Dermis microvascular lymphatic vessel endothelial cell (primary cell): ENCODE measurements at places on chromosomes 6 and 20.

DNA sequence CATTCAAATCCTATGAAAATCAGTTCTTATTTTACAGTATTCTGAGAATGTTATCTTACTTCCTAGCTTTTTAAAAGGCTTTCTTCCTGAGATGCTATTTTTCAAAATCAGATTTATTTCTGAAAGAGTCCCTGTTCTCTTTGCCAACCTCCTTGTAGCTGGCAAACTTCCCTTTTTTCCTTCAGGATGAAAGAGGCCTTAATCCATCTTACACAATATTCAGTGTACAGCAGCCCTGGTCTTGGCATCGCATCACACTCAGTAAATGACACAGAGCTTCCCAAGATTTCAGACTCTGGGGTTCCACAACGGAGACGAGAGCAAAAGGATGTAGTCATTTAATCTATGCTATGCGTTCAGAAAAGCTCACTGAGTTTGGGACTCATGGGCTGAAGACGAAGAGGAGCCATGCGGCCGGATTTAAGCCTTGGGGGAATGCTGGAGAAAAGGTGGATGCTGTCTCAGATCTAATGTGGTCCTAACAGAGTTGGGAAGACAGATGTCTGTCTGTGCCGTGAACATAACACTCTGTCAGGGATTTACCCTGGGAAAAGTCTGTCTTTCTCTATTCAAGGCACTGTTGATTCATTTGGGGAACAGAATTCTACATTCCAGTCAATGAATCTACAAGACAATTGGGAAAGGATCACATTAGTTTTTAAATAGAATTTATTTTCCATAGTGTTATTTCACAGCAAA is 616.4 kb upstream of the AGPAT4 start:
- DNase-seq: no peak

DNA sequence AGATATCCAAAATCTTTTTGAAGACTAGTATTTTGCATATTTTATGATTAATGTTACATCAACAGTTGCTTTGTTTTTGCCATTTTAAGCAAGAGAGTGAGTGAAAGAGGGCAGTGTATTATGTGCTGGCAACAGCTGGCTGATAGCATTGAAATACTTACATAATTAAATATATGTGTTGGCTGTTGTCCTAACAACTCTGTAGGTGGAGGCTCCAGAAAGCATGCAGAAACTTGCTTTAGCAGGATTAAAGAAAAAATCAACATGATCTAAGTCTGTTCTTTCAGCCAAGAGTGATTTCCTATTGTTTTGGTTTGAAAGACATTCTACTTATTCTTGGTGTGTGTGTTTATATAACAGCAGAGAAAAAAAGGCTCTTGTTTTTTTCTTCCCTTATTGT is 127.5 kb downstream of the CDKAL1 start:
- DNase-seq: peak; percentile 84

DNA sequence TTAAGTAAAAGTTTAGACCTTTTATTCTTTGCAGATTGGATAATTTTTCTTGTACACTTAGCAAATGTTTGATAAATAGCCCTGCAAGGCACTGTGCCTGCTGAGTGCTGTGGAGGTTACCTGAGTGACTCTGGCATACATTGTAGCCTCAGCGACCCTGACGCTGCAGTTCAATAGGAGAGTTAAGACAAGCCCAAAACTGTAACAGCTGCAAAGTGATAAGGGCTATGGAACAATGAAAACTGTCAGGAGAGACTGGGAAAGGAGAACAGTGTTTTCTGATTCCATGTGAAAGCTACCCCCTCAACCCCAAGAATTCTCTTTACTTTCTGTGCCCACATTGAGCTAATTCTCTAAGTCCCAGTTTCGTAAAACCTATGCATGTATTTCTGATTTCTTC is 22.2 kb downstream of the HIVEP1 start:
- no peak for DNase-seq

- peak; percentile 69 for DNase-seq
Observed at GRCh38 chr6:36829919-36830544, 9.2 kb downstream of the CPNE5 start.

GRCh38 chr6:24743944-24744335 is 25.0 kb upstream of the C6orf62 start:
- no peak for DNase-seq

DNA sequence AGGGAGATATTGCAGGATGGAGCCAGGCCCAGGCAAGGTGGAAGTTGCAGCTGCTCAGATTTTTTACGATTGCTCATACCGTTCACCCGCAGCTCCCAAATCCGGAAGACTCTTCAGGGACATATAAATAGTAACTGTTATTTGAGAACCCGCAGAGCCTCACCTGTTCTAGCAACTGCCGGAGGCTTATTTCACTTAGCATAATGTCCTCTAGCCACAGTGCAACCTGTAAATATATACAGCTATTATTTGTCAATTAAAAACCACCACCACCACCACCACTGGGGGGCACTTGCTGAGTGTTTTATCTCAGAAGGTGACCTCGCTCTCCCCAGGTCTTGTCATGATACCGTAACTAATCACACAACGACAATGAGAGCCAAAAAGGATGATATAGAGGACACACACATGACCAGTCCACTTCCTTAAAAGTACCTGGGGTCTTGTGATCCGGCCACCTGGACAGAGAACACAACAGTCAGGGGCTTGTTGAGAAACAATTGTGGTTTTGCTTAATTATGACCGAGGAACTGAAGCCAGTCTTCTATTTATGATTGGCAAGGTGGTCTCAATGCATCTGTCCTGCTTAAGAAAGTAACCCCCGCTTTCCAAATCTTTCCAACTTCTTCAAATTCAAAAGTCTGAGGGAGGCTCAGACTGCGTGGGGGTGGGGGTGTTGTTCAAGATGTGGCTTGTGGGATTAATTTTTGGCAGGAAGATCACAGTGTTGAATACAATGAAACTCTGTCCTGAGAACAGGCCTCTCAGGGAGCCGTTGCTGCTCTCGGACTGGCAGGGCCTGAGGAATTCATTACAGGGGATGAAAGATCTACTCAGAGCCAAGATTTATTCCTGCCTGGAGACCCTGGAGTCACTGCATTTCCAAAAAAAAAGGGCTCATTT is 107.7 kb upstream of the PRND start:
- peak; percentile 26 for DNase-seq

DNA sequence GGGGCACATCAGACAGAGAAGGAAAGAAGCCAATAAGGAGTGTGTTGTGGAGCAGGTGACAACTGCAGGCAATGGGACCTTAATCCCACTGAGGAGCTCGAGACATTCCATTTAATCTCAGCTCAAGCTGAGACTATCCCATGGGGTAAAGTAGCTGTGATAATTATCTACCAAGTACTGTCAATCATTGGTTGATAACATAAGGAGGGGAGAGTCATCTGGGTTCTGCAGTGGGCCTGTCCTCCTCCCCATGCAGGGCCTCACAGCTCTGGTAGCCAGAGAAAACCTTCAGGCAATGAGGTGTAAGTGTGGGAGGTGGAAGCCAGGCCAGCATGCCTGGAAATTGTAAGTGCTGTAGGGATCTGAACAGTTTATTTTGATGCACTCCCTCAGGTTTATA is 375.0 kb upstream of the ARID1B start:
- DNase-seq: no peak

- peak; percentile 96 for DNase-seq
Observed at GRCh38 chr6:30769088-30769852, 24.9 kb upstream of the IER3 start.

DNA sequence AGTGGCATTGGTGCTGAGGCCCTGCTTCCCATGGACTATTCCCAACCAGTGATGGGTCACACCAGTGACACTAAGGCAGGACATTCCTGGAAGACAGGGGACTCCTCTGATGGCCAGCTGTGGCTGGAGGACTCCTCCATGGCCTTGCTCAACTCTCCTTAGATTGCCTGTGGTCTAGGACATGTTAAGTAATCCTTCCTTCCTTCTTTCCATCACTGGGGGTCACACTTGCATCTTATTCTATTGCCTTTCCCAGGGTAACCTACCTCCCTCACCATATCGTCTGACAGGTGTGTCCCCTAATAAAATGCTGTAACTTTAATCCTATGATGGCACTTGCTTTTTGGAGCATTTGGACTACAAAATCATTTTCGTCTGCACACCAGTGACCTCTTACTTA is 24.5 kb upstream of the HLA-A start:
- no peak for DNase-seq

DNA sequence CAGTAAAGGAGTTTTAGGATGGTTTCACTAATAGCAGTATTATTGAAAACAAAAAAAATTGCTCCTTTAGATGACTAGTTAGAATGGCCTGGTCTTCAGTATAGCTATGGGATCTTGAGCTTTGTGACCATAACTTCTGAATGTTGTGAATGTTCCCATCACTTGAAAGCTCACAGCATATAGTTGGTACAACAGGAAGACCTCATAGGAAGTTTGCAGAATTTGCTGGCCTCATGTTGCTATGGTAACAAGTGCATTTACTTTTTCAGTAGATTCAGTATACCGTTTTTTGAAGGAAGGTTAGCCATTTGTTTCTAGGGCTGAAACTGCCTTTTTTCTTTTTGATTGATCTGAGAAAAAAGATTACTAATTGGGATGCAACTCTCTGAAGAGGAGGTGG is 8.3 kb downstream of the PHF3 start:
- peak; percentile 72 for DNase-seq
